ENCODE measurements at places on chromosomes 11 and 22.

GRCh38 chr11:73939096-73939495, 11.7 kb upstream of the DNAJB13 start:
- no peak for DNase-seq

- no peak for DNase-seq
Measured at GRCh38 chr11:35500744-35501143, 24.7 kb downstream of the PAMR1 start.

- DNase-seq: no peak
Measured at GRCh38 chr22:42947211-42947990, 67.5 kb downstream of the PACSIN2 start.

- DNase-seq: no peak
Measured at GRCh38 chr11:11519184-11519583, 102.6 kb downstream of the GALNT18 start.

DNA sequence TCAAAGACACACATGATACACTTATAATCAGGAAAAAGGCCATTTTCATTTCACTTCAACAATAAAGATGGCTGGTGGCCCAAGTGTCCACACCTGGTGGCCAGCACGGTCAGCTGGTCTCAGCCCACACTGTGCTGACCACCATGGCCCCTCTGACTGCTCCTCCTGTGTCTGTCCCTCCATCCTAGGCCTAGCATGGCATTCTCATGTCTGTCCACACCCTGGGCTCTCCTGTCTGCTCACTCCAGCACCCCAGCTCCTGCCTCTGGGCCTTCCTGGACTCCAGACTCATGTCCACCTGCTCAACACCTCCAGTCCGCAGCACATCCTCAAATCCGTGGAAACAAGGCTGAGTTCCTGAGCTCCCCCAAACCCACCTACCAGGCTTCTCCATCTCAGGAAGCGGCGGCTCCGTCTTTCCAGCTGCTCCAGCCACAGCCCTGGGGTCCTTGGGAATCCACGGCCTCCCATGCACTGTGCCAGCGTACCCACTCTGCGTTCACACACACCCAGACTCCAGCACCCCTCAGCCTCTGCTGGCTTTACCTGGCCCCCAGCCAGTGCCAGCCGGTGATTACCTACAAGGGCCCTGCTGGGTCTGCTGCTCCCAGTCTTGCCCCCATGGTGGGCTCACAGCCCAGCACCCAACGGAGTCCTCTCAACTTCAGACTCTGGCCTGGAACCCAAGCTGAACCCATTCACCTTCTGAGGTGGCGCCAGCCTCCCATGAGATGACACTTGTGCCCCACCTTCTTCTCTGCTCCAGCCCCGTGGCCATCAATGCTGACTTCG, 13.9 kb downstream of the SIRT3 start:
- DNase-seq: no peak

DNA sequence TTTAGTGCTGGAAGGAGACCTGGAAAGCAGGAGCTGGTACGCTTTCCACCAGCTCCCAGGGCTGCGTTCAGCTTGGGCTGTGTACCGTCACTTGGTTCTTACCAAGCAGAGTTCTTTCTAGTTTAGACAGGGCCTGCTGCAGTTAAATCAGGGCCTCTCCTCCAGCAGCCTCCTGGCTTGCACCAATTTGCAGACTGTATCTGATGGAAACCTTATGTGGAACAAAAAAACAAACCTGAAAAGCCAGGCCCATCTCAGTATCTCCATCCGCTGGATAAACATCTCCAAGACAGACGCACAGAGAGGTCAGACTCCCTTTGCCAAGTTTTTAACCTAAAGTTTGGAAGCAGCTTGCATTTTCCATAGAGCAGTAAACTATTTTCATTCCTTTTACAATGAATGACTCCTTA, 288.6 kb upstream of the SORL1-AS1 start:
- no peak for DNase-seq

DNA sequence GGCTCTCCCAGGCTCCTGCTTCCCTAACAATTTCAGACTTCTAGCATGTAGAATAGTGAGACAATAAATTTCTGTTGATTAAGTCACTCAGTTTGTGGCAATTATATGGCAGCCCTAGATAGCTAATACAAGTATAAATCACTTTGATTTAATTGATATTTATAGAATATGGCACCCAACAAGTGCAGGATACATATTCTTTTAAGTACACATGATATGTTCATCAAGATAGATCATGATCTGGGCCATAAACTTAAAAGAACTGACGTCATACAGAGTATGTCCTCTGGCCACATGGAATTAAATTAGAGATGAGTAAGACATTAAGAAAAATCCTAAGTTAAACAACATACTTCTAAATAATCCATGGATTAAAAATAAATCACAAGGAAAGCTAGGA, 67.5 kb upstream of the AMOTL1 start:
- no peak for DNase-seq

GRCh38 chr11:44071157-44071556, 5.1 kb downstream of the ACCS start:
- peak; percentile 34 for DNase-seq

DNA sequence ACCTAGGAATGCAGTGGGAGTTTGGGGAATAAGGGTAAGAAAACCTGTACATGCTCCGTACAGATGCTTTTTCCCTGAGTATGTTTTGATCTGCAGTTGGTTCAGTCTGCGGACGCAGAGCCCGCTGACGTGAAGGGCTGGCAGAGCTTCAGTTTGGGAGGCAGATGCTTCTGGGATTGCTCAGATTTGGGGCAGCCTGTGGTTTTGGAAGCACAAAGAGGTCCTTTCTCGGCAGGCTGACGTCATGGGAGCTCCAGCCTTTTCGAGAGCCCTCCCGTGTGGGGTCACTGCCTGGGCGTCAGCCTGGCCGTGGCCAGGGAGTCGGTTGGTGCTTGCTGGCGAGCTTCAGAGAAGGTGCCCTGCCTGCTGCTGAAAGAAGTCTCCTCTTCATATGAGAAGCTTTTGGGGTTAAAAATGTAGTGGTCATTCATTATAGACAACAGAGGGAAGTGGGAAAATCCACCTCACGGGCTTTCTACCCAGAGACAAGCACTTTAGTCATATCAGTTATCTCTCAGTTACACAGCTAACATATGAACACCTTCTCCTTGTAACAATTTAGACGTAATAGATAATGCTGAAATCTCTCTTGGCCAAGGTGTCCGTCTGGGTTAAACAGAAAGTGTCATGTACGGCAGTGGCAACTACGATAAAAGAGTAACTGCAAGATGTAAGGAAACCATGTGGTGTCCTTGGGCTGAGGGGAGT, 26.8 kb downstream of the TPCN2 start:
- no peak for DNase-seq

- DNase-seq: no peak
Measured at GRCh38 chr11:42337786-42338455, 878.5 kb upstream of the LRRC4C start.

- DNase-seq: no peak
Measured at GRCh38 chr11:128643661-128644317, 50.1 kb upstream of the FLI1 start.

GRCh38 chr11:92765965-92766371, 203.5 kb upstream of the MTNR1B start:
- no peak for DNase-seq

- DNase-seq: no peak
Measured at GRCh38 chr22:28541137-28541536, 138.5 kb downstream of the TTC28 start.

- DNase-seq: no peak
Measured at GRCh38 chr11:118213201-118213600, 11.6 kb downstream of the JAML start.

GRCh38 chr11:121570453-121570852, 117.7 kb upstream of the SORL1-AS1 start:
- DNase-seq: no peak

DNA sequence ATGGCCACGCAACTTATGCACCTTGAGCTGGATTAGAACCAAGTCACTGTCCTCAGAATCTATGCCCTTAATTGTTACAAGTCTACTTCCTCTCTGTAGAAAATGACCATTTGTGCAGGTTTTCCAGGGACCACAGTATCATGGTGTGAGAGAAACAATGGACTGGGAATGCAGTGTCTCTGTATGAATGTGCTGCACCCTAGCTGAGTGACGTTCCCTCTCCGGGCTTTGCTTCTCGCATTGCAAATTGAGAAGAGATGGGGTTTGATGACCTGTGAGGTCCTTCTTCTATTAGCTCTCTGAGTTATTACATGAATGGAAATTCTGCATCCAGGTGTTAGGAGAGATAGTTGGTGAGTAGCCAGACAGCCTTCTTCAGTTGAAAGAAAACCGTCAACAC, 1052.3 kb downstream of the NTM start:
- no peak for DNase-seq

- no peak for DNase-seq
Measured at GRCh38 chr11:108027057-108027456, 18.4 kb downstream of the CUL5 start.

- no peak for DNase-seq
Measured at GRCh38 chr11:31387379-31387778, 17.7 kb downstream of the DNAJC24 start.

- no peak for DNase-seq
Measured at GRCh38 chr11:69470793-69471728, 10.4 kb upstream of the LINC01488 start.

GRCh38 chr11:108958368-108959104, 293.7 kb downstream of the DDX10 start:
- no peak for DNase-seq

DNA sequence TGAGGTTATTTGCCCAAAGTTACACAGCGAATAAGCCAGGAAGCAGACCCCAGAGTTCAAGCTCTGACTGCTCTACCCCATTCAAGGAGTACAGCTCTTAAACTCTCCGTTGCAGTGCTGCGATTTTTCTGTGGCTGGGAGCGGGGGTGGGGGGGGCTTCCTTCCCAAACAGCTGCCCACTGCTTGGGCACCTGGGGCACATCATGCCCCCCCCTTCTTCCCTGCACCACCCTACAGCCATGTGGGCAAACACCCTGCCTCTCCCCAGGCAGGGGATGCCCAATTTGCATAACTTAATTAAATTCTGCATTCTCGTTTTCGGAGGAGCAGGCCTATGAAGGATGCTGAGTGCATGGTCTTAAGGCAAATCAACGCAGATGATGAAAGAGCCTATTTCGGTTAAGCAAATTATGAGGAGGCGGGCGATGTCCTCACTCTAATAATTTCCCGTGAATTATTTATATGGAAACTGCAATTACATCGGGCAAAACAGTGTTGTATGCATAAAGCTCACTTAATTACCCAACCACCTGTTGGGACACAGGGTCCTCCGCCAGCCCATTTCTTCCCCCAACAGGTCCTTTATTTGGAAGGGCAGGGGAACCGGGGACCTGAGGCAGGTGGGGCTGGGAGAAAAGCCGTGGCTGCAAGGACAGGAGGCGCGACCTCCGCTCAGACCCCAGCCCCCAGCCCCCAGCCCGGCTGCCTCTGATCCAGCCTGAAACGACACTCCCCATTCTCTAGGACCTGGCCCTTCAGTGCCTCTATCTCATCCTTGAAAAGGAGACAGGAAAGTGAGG, 610.5 kb downstream of the BUD13 start:
- no peak for DNase-seq

- no peak for DNase-seq
Measured at GRCh38 chr11:111977146-111978027, 40.2 kb downstream of the DIXDC1 start.

DNA sequence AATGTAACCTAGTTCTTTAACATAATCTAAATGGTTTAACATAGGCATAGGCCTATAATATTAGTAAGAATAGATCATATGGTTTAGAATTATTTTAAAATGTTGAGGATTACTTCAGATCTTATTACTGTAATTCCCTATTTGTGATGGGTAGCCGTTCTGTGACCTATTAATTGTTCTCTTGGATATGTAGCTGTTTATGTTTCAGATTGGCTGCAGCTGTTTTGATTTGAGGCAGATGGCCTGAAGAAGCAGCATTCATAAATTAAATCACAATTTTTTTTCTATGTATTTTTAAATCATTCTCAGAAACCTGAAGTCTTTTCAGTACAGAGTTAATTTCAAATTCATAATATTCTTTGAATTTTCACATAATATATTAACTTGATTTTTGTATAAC, 104.5 kb downstream of the PDE3B start:
- DNase-seq: no peak

- no peak for DNase-seq
Measured at GRCh38 chr11:27380771-27381170, 17.8 kb upstream of the CCDC34 start.

- no peak for DNase-seq
Measured at GRCh38 chr11:110566577-110566976, 136.8 kb downstream of the FDX1 start.

- no peak for DNase-seq
Measured at GRCh38 chr22:37088750-37089408, 20.6 kb downstream of the TMPRSS6 start.

DNA sequence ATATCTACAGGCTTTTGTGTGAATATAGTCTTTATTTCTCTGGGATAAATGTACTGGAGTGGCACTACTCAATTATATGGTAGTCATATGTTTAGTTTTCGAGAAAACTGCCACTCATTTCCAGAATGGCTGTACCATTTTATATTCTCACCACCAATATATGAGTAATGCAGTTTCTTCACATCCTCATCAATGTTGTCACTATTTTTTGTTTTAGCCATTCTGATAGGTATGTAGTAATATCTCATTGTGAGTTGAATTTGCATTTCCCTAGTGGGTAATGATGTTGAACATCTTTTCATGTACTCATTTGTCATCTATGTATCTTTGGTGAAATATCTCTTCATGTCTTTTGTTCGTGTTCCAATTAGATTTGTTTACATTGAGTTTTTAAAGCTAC, 18.0 kb downstream of the ACRV1 start:
- DNase-seq: no peak

- no peak for DNase-seq
Measured at GRCh38 chr11:44702889-44703288, 23.9 kb upstream of the TSPAN18 start.
